ENCODE measurements at places on chromosomes 3 and 15.

DNA sequence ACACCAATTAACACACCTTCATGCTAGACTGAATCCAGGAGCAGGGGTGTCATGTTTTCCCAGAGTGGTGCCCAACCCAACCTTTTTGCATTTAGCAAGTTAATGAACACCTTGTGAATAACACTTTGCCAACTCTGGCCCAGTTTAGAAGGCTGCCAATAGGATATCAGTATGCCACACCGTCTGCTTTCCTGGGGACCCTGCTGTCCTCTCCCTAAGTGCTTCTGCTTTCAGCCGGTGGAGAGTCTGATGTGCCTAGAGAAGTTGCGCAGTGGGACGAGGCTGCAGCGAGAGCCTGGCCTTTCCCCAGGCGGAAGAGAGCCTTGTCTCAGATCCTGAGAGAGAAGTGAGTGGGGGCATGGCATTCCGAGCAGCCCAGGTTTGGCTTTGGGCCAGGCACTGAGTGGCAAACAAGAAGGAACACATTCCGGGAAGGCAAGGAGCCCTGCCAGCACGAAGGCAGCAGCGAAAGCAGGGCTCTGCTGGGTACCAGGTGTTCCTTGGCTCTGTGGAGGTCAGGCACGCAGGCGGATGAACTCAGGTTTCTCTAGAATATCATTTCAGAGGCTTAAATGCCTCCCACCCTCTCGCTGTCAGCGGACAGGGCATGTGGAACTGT lies 36.9 kb downstream of the SENP8 start:
- DNase-seq = no peak

- no peak for DNase-seq
Observed at GRCh38 chr3:197539651-197540051, 16.1 kb downstream of the BDH1 start.

GRCh38 chr15:33242669-33243191 lies 48.2 kb upstream of the FMN1 start:
- DNase-seq = no peak

DNA sequence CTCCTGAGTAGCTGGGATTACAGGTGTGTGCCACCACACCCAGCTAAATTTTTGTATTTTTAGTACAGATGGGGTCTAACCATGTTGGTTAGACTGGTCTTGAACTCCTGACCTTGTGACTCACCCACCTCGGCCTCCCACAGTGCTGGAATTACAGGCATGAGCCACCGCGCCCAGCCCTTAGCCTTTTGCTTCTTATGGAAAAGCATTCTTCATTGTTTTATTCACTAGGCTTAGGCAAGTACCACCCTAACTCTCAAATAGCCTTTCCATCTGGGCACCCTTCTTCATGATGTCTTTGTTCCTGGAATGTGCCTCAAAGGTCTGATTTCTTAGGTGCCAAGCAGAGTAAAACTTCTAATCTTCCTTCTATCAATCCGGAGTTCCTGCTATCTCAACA lies 641.8 kb downstream of the FHIT start:
- no peak for DNase-seq

DNA sequence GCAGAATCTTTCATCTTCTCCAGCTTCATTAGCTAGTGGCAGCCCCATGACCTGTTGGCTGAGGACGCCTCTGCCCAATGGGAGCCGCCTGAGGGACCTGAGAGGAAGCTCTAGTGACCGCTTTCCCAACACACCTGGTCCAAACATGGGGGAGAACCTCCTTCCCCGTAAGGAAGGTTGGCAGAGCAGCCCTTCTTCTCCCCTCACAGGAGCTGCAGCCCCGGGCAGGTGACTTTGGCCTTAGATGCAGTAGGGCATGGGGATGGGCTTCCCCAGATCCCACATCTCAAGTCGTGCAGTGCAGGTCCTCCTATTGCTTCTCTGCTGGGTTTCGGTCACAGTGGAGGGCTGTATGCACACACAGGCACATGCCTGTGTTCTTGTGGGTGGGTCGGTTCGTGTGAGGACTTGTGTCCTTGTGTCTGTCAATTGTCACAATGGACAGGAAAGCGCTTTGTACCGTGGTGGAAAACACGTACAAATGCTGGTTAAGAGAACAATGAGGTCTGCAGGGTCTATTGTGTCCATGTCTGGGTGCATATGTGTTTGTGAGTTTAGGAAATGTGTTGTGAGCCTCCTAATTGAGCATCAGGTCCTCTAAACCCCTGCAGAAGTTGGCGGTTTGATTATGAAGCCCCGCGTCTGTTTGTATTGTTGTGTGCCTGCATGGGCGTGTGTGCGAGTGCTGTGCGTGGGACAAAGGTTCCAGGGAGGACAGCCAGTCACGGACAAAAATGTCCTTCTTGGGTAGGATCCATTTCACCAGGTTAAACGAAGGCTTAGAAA lies 1.4 kb downstream of the ISLR2 start:
- DNase-seq = no peak

DNA sequence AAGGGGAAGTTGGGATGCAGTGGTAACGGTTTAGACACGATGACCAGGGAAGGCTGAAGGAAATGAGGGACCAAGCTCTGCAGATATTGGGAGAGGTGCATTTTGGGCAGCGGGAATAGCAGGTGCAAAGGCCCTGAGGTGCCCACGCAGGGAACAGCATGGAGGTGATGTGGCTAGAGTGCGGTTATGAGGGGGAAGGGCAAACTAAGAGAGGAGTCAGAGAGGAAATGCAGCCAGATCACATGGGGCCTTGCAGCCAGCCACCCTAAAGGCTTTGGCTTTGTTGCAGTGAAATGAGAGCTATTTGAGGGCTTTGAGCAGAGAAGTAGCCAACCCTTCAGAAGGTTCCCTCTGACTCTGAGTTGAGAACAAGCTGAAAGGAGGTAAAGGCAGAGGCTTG lies 2.6 kb downstream of the SPATA12 start:
- no peak for DNase-seq

DNA sequence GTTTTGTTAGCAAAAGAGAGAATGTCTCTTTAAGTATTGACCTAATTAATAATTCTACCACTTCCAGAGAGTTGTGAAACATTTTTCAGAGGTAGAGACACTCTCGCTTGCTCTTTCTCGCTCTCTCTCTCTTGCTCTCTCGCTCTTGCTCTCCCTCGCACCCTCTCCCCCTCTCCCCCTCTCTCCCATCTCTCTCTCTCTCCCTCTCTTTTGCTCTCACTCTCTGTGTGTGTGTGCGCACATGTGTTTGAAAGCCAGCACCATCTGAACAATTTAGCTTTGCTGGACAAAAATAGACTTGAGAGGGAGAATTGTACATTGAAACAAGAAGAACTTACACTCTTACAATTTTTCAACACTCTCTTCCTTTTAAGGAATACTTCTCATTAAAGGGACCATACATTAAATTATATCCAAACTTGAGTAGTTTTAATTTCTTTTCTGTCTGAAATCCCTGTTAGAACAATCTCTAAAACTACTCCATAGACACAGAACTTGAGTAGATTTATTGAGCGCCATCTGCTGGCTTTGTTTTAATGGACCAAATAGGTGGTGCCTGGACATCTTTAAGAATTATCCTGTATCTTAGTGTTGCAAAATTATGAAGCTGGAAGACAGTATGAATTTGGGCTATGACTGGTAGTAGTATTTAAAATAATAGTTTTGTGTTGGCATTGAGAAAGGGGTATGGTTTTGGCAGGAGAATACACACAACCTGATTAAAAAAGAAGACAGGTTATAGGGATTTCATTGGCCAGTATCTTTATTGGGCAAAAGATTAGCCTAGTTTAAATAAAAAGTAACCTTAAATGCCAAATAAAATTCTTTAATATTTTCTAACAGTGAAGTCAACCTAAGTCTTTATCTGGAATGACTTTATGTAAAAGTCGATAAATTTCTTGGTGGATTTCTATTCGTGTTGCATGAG lies 124.6 kb downstream of the AKAP13 start:
- DNase-seq = no peak

- no peak for DNase-seq
Observed at GRCh38 chr3:58645726-58646125, 20.8 kb downstream of the FAM3D start.

DNA sequence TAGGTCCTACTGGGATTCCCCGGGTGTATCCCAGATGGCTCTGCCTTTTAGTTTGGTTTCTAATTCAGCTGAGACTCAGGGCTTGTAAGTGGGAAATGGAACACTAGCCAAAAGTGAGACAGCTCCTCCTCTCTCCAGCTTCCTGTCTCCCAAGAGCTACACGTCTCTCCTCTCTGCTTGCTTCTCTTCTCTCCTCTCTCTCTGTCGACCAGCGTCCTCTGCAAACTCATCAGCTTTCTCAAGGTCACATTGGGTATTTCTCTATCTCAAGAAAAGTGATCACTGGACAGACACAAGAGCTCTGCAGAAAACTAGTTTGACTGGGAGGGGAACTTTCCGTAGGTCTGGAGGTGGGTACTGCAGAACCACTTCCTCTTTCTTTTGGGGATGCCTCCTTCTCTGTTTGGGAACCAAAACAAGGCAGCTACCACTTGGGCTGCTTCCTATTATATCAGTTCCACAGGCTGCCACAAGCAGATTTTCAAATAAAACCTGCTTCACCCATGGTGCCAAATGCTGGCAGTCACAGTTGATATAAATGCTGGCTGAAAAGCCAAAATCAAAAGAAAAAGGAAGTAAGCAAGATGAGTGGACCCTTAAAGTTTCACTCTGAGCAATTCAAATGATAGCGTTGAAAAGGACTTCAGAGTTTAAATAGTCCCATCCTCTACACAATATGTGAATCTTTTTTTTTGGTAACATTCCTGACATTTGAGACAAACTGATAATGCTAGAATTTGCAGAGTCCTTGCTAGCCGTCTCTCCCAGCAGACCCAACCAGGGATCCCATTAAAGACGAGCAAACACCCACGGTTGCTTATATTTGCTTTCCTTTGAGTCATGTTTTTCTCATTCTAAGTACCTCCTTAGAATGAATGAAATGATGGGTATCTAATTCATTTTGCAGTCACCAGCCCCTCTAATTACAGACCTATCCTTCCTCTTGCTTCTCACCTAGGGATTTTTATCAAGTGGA lies 7.2 kb upstream of the DYNC1LI1 start:
- no peak for DNase-seq

GRCh38 chr15:86021281-86022264 lies 58.1 kb upstream of the AGBL1 start:
- no peak for DNase-seq

DNA sequence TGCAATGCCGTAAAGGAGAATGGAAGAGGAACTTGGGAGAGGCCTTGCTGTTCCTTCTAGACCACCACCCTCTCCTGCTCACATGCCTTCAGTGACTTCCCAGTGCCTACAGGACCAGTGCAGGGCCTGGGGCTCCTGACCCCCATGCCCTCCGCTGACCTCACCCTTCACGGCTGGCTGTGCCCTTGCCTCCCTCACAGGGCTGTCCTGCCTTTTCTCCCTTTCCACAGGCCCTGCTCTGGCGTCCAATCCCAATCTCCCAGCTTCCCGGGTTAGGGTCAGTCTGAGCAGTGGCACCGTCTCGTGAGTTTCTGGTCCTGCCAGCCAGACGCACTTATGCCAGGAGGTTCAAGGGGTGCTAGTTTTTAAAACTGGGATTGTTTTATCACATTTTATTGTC lies 110.4 kb downstream of the WNT7A start:
- no peak for DNase-seq

DNA sequence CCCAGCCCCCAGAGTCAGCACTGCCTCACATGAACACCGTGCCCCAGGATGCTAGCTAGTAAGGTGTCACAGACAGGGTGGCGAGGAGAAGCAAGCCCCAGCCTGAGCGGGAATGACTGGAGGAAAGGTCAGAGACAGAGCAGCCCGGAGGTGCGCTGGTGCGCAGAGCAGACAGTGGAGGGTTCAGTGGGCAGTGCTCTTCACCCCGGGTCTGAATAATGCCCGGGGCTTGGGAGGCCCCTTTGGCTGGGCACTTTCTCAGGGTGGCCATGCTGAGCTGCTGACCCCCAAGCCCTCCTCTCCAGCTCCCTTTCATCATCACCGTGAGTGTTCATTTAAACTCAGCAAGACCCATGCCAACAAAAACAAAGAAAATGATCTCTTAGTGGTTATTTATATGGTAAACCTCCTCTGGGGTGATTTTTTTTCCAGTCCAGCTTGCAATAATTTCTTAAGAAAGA lies 110.8 kb downstream of the VGLL4 start:
- DNase-seq = no peak

- DNase-seq = no peak
Observed at GRCh38 chr3:139757448-139758030, 79.8 kb upstream of the NMNAT3 start.

DNA sequence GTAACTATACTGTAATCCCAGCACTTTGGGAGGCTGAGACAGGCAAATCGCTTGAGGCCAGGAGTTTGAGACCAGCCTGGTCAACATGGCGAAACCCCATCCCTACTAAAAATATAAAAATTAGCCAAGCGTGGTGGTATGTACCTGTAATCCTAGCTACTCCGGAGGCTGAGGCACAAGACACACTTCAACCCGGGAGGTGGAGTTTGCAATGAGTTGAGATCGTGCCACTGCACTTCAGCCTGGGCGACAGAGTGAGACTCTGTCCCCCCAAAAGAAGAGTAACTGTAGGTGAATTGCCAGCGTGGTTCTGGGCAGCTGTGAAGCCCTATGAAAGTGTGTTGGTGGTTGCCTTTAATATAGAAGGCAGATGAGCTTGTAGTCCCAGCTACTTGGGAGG lies 95.9 kb downstream of the SLCO3A1 start:
- DNase-seq = no peak

GRCh38 chr3:53009826-53010539 lies 35.9 kb downstream of the SFMBT1 start:
- no peak for DNase-seq

- DNase-seq = no peak
Observed at GRCh38 chr3:73652896-73653295, 28.2 kb upstream of the PDZRN3 start.

DNA sequence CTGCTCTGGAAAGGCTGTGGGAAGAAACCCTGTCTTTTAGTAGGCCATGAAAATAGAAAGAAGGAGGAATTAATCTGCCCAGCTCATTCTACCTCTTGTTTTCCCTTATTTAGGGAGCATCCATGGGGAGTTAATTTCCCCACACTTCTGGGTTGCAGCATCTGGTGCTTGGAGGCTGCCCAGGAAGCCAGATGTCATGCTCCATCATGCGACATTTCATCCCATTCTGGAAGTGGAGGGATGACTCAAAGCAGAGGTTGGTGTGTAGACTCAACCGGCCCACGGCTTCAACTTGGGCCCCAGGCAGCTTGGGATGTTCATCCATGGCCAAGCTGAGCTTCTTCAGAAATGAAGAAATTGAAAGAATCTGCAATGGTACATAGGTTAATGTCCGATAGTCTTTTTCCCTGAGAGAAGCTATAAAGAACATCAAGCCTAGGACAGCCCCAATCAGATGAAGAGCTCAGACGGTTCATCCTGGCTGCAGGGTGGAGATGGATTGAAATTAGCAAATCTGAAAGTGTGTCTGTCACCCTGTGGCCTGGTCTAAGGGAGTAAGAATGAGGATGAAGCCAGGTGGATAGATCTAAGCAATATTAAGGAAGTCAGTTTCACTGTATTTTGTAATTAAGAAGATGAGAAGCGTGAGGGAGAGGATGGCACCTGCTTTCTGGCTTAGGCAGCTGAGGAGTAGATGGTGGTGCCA lies 24.5 kb upstream of the PROK2 start:
- DNase-seq = no peak

DNA sequence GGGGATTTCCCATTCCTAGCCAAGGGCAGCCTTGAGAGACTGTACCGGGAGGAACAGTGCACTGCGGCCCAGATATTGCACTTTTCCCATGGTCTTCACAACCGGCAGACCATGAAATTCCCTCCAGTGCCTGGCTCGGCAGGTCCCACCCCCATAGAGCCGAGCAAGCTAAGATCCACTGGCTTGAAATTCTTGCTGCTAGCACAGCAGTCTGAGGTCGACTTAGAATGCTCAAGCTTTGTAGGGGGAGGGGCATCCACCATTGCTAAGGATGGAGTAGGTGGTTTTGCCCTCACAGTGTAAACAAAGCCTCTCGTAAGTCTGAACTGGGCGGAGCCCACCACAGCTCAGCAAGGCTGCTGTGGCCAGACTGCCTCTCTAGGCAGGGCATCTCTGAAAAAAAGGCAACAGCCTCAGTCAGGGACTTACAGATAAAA lies 156.3 kb downstream of the FRMD5 start:
- DNase-seq = no peak
